Vagina (tissue), 2 donors: ENCODE measurements at places on chromosomes 1 and 21.

GRCh38 chr1:119279456-119280381 lies 88.9 kb upstream of the HAO2 start:
- no peaks in the 10 kb centered on the region for H3K36me3 ChIP-seq
- no peaks in the 10 kb centered on the region for H3K27me3 ChIP-seq
- no peak overlapping the region for H3K27ac ChIP-seq
- H3K4me3 ChIP-seq, result no peak overlapping the region
- DNase-seq, result no peak

DNA sequence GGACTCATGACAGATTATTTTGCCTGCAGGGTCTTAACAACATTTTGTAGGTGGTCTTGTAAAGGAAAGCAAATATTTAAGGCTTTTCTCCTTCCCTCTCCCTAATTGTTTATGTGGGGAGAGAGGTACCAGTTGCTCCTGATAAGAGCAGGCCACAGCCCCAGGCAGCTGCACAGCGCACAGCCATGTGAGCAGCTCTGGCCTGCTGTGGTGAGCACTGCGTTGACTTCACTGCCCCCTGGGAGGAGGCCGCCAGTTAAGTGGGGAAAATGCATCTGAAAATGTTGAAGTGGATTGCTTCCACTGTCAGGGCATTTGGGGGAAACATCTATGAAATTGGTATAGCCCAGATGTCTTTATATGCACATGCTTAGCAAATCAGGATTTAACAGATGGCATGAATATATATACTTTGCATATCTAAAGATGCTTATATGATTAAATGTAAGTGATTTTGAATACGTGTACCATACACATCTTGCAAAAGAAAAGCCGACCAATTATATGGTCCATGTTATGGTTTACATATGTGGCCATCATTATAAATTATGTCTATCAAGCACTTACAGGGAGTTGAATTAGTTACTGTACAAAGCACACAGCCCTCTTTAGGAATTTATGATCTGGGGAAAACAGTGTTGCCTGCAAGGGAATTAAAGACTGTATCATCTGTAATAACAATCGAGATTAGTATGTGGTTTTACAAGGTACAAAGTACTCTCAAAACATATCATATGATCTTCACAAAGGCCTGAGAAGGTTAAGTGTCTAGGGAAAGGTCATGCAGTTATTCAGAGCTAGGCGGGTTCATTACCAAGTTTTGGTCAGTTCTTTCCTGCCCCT lies 132.1 kb downstream of the RHOU start:
- H3K27me3 ChIP-seq, result no peaks in the 10 kb centered on the region
- H3K4me3 ChIP-seq, result no peak overlapping the region
- no peaks in the 10 kb centered on the region for H3K36me3 ChIP-seq
- H3K4me1 ChIP-seq, result peaks cover 15% of the 10 kb centered on the region
- H3K27ac ChIP-seq, result no peak overlapping the region
- no peak for DNase-seq

GRCh38 chr21:46663754-46664153 lies 28.3 kb downstream of the PRMT2 start:
- DNase-seq, result no peak
- no peak overlapping the region for H3K27ac ChIP-seq
- H3K4me1 ChIP-seq, result peaks cover 17% of the 10 kb centered on the region
- H3K36me3 ChIP-seq, result peaks cover 12% of the 10 kb centered on the region
- H3K4me3 ChIP-seq, result no peak overlapping the region

DNA sequence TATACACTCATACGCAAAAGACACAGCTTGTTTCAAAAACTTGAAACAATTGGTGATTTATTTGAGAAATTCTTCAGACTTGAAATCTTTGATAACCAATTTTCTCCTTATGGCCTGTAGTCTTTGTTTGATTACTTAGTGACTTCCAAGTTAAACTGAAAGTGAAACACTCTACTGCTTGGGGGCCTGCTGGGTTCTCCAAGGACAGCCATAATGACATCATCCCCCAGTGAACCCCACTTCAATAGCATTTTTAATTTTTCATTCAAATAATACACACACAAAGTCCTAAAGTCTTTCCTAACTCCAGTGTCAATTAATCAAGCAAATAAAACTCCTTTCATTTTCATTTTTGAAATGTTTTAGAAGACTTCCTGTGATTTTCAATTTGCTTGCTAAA lies 59.2 kb downstream of the KRTAP19-8 start:
- no peaks in the 10 kb centered on the region for H3K4me1 ChIP-seq
- H3K36me3 ChIP-seq, result no peaks in the 10 kb centered on the region
- no peak overlapping the region for H3K27ac ChIP-seq
- H3K27me3 ChIP-seq, result no peaks in the 10 kb centered on the region
- no peak overlapping the region for H3K4me3 ChIP-seq

GRCh38 chr1:64745986-64746940 lies 1.4 kb downstream of the RAVER2 start:
- H3K27me3 ChIP-seq, result no peaks in the 10 kb centered on the region
- H3K36me3 ChIP-seq, result no peaks in the 10 kb centered on the region
- peaks cover 34% of the 10 kb centered on the region for H3K4me1 ChIP-seq
- peak overlapping the region; percentile 95 for H3K4me3 ChIP-seq

DNA sequence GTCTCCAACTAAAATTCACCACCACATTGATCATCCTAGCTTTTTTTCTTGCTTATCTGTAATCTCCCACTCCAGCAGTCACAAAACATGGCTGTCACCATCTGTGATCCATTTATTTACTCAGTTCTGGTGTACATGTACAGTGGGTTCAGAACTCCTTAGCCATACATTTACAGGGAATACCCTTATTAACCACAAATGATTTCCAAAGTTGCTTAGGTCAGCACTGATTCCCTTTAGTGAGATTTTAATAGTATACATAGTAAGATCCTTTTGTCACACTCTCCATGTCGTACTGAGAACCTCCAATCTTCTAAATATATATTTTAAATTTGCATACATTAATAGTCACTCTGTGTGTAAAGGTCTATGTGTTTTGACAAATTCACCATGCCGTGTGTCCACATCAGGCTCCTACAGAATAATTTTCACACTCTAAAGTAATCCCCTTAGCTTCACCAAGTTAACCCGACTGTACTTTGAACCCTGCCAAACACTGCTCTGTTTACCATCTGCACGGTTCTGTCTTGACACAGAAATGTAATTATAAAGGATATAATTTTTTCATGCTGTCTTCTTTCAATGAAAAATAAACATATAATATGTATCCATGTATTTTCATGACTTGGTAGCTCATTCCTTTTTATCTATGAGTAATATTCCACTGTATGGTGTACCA lies 473.6 kb upstream of the ZP4 start:
- no peaks in the 10 kb centered on the region for H3K27me3 ChIP-seq
- H3K27ac ChIP-seq, result no peak overlapping the region
- no peaks in the 10 kb centered on the region for H3K4me1 ChIP-seq
- DNase-seq, result no peak
- H3K36me3 ChIP-seq, result no peaks in the 10 kb centered on the region

- DNase-seq, result peak; percentile 28
- no peak overlapping the region for H3K4me3 ChIP-seq
- H3K27ac ChIP-seq, result no peak overlapping the region
These were observed 1.4 kb upstream of the ABCA4 start for GRCh38 chr1:94122201-94122970.

- no peaks in the 10 kb centered on the region for H3K4me1 ChIP-seq
- H3K27me3 ChIP-seq, result no peaks in the 10 kb centered on the region
- no peak overlapping the region for H3K4me3 ChIP-seq
- no peak for DNase-seq
These were observed 151.6 kb downstream of the SDCCAG8 start for GRCh38 chr1:243407284-243408018.

DNA sequence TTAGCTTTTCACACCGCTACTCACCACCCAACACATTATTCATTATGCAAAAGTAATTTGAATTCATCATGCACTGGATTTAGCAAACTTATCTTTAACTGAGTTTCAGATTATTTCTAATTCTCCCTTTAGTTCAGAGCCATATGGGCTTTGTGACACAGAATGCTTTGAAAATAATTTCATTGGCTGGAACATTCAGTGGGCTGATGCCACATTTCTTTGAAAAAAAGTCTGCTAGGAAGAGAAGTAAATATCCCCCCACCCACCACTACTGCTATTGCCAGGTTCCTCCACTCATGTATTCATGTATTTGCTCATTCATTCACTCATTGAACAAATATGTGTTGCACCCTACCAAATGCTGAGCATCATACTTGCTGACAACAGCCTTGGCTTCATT lies 280.5 kb downstream of the DSCAM start:
- no peaks in the 10 kb centered on the region for H3K36me3 ChIP-seq
- no peaks in the 10 kb centered on the region for H3K27me3 ChIP-seq
- H3K4me1 ChIP-seq, result no peaks in the 10 kb centered on the region
- DNase-seq, result no peak
- no peak overlapping the region for H3K27ac ChIP-seq
- no peak overlapping the region for H3K4me3 ChIP-seq

- no peak overlapping the region for H3K4me3 ChIP-seq
- H3K36me3 ChIP-seq, result no peaks in the 10 kb centered on the region
- H3K27ac ChIP-seq, result no peak overlapping the region
- no peaks in the 10 kb centered on the region for H3K27me3 ChIP-seq
- no peak for DNase-seq
These were observed 29.6 kb downstream of the GNG12 start for GRCh38 chr1:67803380-67804279.

DNA sequence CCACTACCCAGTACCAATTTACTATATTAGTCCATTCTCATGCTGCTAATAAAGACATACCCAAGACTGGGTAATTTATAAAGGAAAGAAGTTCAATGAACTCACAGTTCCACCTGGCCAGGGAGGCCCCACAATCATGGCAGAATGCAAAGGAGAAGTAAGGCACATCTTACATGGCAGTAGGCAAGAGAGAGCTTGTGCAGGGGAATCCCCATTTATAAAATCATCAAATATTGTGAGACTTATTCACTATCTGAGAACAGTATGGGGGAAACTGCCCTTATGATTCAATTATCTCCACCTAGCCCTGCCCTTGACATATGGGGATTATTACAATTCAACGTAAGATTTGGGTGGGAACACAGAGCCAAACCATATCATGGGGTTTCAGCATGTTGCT lies 6.4 kb downstream of the CD58 start:
- H3K36me3 ChIP-seq, result peaks cover 3% of the 10 kb centered on the region
- no peaks in the 10 kb centered on the region for H3K27me3 ChIP-seq
- H3K4me3 ChIP-seq, result no peak overlapping the region
- no peak for DNase-seq
- H3K27ac ChIP-seq, result no peak overlapping the region
- peaks cover 14% of the 10 kb centered on the region for H3K4me1 ChIP-seq

GRCh38 chr1:75423616-75424015 lies 187.3 kb downstream of the SLC44A5 start:
- no peak overlapping the region for H3K4me3 ChIP-seq
- no peak for DNase-seq
- no peaks in the 10 kb centered on the region for H3K4me1 ChIP-seq
- H3K27me3 ChIP-seq, result no peaks in the 10 kb centered on the region
- no peak overlapping the region for H3K27ac ChIP-seq
- no peaks in the 10 kb centered on the region for H3K36me3 ChIP-seq

GRCh38 chr21:15809818-15810217 lies 80.0 kb downstream of the USP25 start:
- H3K4me1 ChIP-seq, result no peaks in the 10 kb centered on the region
- DNase-seq, result no peak
- H3K27me3 ChIP-seq, result no peaks in the 10 kb centered on the region
- H3K36me3 ChIP-seq, result peaks cover 19% of the 10 kb centered on the region
- H3K27ac ChIP-seq, result no peak overlapping the region

DNA sequence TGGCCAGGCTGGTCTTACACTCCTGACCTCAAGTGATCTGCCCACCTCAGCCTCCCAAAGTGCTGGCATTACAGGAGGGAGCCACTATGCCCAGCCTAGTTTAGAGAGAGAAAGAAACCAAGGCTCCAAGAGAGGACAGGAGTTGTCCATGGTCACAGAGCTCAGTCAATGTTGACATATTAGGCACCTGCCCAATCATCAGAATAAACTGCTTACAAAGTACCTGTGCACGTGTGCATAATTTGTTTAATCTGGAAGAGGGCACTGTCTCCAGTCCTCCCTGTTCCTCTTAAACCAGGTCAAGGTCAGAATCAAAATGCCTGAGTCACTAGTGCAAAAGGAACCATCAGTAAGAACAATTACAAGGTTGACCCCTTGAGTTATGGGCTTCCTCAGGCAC lies 20.3 kb upstream of the MPZL1 start:
- no peaks in the 10 kb centered on the region for H3K36me3 ChIP-seq
- no peak overlapping the region for H3K4me3 ChIP-seq
- no peak overlapping the region for H3K27ac ChIP-seq

DNA sequence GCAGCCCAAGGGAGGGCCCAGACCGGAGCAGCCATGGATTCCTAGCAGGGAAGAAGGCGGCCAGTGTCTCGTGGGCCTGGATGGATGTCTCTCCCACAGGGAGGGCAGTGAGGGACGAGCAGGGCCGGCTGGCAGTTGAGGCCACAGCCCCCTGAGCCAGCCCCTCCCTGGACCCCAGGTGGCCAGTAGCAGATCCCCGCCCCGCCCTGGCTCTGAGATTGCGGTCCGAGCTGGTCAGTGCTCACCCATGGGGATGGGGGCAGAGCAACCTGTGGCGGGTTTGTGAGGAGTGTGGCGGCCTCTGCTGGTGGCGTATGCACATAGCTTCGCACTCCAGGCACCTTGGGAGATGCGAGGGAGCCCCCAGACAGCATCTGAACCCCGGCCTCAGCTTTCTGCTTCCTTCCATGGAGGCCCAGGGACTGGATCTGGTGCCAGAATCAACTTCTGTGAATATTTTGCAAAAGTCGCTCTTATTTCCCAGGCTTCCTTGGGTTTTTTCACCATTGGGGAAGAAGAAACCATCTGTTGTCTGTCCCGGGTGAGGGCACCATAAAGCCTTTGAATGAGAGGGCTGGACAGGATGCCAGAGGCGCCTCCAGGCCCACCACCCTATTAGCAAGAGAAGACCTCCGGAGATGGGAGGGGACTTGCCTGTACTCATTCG lies 8.4 kb upstream of the KCNN3 start:
- no peaks in the 10 kb centered on the region for H3K27me3 ChIP-seq
- no peak overlapping the region for H3K4me3 ChIP-seq
- no peak for DNase-seq
- no peak overlapping the region for H3K27ac ChIP-seq
- H3K4me1 ChIP-seq, result peaks cover 4% of the 10 kb centered on the region
- no peaks in the 10 kb centered on the region for H3K36me3 ChIP-seq
